CD4-positive, alpha-beta T cell treated with Interleukin-1 beta for 1 hour (primary cell): ENCODE measurements at places on chromosomes 1 and 21.
A peak's percentile ranks its signal among the peaks of the same experiment; 100 is the strongest.

- no peak for DNase-seq
Measured at GRCh38 chr21:35036465-35037383, 12.4 kb downstream of the RUNX1 start.

DNA sequence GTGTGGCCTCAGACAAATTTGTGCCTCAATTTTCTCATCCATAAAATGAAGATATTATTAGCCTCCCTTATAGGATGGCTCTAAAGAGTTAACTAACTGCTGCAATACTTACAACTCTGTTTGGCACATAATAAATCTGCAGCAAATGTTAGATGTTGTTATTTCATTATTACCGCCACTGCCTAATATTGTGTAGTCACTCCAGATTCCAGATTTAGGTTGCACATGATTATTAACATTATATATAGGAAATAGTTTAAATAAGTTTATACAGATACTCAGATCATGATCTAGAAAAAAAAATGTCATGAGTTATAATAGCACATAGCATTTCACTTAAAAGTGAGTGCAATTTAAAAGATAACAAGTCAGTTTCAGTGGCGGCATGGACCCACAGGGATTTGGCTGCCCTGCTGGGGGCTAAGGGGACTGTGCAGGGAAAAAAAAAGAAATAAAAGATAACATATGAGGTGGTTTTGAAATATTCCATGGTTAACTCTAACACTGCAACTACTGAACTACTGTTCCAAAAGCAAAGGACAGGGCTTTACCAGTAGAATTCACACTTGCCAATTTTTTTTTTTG lies 170.4 kb downstream of the TGFBR3 start:
- DNase-seq: no peak

- peak; percentile 66 for DNase-seq
Measured at GRCh38 chr1:53413175-53414001, 45.8 kb upstream of the DMRTB1 start.

- no peak for DNase-seq
Measured at GRCh38 chr1:227940791-227941241, 6.9 kb downstream of the WNT9A start.

DNA sequence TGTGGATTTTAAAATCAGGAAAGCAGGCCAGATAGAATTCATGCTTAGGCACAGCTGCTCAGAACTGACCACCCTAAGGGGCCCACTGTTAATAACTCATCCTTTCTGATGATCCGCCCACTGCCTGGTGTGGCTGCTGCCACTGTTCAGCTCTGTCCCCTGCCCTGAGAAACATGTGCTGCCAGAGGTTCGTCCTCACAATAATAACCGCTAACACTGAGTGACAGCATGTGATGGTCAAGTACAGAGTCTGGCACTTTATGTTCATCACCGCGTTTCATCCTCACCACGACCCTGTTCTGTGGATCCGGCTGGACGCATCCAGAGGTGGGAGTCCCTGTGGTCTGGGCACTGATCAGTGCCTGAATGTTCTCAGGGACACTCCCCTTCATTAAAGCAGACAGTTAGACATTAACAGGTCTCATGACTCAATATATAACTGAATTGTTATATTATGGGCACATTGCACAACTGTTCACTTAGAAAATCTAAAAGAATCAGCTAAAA lies 108.6 kb downstream of the SIM2 start:
- DNase-seq: no peak

DNA sequence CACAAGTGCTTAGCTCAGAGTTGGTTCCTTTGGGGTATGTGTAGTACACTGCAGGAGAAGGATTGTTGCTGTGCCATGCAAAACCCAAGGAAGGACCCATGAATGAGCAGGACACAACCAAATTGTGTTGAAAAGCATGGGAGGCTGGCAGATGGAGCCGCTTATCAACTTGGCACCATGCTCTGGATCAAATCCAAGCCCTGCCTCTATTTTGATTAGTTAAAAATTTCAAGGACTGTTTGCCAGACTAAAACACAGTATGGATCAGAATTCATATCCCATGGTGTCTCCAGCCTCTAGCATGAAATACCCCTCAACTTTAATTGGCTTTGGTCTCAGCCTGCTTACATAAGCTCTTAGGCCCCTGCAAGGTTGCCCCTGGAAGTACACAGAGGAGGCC lies 27.8 kb downstream of the CCDC185 start:
- no peak for DNase-seq

DNA sequence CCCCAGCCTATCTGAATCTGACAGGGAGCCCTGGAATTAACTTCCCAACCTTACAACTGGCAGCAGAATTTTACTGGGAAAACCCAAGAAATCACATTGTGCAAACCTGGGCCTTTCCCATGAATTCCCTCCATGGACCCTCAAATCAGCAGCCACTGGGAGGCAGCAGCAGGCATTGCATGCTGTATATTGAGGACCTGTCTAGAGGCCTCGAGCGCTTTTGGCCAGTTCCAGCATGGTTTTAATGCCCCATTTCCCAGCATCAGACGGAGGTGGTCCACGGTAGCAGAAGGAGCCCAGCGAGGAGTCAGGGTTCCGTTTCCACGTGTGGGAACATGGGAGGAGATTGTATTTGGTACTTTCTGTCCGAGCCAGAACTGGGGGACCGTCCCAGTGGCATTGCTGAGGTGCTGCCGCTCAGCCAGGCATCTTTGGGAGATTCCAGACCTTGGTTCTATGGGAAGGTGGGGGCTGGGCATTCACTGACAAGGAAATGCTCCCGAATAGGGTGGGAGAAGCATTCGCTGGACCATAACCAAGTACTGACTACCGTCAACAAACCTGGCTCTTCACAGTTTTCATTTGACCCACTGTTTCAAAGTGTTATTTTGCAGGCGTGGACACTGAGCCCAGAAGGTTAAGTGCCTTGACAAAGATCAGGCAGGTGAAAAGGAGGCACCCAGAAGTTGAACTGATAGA lies 15.9 kb downstream of the BMP8A start:
- DNase-seq: no peak

DNA sequence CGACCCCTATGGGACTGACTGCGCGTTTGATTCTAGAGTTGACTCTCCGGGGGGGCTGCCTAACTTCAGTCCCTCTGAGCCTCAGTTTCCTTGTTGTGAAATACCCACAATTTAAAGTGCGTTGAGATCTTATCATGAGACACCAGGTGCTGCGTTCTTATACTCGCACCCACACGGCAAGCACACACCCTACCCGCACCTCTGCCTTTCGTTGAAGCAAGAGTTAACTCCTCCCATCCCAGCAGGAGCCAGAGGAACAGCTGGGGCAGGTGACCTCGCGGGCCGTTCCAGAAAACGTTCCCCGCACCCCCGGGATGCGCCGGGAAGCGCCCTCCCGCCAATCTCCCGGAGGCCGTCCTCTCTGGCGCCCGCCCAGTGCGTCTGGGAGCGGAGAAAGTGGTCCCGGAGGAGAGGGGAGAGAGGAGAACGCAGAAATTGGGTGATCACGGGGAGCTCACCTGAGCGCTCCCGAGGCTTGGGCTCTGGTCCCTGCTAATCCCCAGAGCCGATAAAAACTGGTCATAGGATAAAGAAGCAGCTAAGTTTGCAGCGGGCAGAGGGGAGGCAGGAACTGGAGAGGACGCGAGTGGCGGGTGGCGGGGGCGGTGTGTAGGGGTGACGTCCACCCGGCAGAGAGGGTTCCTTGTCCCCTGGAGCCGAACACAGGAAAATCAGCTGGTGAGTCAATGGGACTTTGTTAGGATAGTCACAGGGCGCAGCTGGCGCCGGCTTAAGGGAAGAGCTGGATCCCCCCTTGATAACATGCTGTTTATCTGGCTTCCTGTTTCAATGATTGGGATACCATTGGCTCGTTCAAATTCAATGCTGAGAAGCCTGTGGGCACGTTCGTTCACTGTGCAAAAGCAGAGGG lies 869 bp downstream of the NAV1 start:
- DNase-seq: no peak

DNA sequence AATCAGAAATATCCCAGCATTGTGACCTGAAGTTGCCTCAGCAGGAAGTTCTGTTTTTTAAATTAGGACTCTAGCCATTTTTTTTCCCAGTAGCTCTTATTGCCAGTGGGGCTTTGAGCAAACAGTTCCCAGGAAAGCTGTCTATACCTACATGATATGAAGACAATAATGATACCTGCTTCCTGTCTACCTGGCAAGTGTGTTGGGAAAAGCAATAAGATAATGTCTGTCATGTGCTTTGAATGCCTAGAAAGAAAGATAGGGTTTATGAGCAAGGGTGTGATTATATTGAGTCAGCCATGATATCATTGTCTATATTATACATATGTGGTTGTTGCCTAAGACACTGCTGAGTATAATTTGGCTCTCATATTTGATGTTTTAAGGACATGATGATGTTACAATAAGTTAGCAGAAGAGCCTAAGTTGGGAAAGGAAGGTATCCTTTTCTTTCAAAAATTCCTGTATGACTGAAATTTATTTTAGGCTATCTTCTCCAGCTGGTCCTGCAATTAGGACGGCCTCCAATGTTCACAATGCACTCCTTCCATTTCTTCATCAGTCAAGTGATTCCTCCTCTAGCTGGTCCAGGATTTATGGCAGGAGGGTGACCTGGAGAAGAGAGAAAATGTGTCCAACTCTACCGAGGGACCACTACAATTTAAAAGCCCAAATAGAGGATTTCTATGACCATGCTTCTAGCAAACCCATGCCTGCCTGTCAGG lies 99.6 kb upstream of the CDC42BPA start:
- no peak for DNase-seq

DNA sequence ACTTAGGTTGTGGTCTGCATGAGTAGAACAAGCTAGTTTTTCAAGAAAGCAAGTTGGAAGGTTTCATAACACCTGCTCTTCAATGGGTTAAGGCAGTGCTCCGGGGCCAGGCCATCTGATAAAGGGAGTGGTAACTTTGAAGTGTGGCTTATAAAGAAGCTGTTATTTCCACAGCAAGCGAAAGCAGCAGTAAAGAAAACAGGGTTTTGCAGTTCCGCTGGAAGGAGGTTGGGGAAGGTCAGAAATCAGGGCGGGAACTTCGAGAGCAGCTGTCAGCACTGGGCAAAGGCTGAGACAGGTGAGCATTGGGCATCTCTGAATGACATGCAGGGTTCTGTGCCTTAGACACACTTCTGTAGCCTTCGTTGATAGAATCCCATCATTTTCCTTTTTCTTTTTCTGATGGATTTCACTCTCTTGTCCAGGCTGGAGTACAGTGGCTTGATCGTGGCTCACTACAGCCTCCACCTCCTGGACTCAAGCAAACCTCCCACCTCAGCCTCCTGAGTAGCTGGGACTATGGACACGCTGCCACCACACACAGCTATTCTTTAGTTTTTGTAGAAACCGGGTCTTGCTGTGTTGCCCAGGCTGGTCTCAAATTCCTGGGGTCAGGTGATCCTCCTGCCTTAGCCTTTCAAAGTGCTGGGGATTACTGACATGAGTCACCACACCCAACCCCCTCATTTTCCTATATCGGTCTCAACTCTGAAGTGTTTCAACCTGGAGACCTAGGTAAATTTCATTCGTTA lies 20.5 kb downstream of the TMEM51 start:
- no peak for DNase-seq

DNA sequence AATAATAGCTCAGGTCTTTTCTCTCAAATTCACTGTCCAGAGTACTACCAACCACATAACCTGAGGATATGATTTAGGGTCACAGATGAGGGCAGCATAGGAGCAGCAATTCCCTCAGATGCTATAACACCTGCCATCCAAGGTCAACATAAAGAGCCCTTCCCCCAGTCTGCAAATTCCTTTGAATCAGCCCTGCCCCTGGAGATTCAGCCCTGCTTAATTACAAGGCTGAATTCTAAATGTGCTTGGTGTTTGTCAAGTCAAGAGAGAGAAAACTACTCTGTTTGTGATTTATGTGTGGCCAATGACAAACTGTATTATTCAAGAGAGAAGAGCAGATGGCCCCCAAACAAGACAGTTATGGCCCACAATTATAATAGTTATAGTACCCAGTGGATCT lies 195.7 kb upstream of the ADGRL2 start:
- no peak for DNase-seq

DNA sequence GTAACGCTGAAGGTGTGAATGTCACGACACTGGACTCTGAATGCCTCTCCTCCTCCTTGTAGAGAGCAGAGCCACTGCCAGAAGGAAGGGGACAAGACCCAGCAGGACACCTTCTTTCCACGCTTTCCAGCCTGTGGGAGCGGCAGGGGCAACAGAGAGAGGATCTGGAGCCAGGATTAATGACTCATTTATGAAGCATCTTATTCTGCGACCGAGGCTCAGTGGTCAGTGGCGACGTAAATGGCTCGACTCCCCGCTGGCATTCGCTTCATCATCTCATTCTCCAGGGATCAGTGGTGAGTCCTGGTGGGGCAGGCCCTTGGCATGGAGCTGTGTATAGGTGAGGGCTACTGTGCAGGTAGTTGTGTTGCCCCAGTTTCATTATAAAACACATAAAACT lies 4.6 kb downstream of the SLC37A1 start:
- no peak for DNase-seq

GRCh38 chr21:34999397-34999941 lies 49.6 kb downstream of the RUNX1 start:
- DNase-seq: no peak

GRCh38 chr1:35499231-35499630 lies 58.0 kb downstream of the KIAA0319L start:
- DNase-seq: no peak

DNA sequence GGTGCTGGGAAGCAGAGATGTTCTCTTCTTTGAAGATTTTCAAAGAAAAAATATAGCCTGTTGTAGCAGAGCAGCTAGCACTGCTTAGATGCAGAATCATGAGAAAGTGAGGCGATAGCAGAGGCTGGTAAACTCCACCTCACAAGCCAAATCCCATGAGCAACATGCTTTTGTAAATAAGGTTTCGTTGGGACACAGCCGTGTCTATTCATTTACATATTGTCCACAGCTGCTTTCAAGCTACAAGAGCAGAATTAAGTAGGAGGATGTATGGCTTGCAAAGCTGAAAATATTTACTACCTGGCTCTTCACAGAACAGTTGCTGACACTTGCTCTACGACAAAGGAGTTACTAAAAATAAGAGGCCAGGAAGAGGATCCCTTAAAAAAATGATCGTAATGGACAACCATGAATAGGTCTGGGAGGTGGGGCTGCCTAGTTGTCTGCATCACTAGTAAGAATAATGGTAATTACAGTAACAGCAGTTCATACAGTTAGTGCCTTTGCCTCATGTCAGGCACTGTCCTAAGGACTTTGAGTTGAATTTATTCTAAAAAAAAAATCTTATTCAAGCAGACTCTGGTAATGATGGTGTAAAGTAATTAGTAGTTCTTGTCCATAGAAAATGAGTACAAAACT lies 622.0 kb downstream of the KIF26B start:
- no peak for DNase-seq

- DNase-seq: no peak
Measured at GRCh38 chr1:73782901-73783300, 415.1 kb downstream of the LRRIQ3 start.

GRCh38 chr1:179803104-179803503 lies 60.0 kb downstream of the FAM163A start:
- DNase-seq: no peak

DNA sequence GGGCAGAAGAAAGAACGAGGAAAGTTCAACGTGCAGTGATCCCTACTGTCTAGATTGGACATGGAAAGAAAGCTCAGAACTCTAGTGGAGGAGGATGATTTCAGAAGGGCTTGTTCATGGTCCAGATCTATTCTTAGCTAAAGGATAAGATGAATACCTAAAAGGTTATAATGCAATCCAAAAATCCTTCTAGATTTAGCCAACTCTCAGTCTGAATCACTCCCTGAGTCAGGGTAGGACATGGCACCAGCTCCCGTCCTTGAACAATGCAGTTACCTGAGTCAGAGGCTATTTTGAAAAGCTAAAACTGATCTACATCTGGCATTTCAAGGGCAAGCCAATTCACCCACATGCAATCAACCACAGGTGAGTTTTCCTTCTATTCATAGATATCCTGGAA lies 38.8 kb upstream of the HIVEP3 start:
- no peak for DNase-seq
